ENCODE measurements at places on chromosomes 12 and 14.

DNA sequence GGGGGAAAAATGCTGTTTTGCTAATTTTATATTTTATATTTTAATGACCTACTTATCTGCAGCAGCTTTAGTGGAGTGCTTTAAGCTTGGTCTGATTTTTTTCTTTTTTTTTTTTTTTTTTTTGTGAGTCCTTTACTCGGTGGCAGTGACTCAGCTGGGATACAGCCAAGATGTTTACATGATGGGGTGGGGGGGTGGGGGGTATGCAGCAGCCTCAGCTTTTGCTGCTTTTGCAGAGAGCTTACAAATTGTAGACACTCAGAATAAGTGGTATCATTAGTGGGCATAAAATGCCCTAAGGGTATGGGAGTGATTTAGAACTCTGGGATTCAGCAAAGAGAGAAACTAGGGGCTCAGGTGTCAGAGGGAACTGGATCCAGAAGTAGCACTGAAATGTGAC is 38.2 kb upstream of the ARHGAP5 start:
- no peak for DNase-seq

DNA sequence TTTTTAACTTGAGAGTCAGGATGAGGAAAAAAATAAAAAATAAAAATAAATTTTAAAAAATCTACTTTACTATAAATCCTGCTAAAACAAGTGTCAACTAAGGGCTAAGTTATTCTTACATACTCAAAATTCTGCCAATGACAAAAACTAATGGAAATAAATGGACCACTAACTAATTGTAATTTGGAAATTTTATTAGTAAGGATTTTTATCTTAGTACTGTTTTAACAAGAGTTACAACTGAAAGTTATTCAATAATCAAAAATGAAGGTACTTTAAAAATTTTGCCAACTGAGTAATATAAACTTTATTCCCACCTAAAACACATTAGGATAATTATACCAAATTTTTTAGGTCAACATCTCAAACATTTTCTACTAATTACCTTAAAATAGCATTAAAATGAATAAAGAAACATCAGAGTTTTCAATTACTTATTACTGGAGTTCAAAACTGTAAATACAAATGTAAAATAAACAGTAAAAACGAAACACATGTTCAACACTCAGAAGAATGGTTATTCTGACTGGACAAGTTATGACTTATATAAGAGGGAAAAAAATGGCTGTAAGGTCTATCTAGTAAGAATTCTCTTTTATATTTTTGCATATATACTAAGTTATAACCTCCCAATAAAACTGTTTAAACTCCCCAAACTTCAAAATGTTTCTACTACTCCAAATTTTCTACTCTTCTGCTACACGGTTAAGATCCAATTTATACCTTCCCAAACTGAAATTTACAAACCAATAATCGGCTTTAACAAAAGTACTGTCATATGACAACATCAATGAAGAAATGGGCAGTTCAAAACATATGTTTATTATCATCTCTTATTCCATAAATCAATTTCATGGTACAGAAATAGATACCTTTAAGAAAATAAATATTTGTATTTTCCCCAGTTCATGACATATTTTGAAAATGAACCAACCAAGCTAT is 2.7 kb downstream of the HECTD1 start:
- no peak for DNase-seq

- DNase-seq, result no peak
These were observed 14.7 kb downstream of the RITA1 start for GRCh38 chr12:113200021-113200797.

GRCh38 chr14:64196814-64197411 is 97.3 kb downstream of the ESR2 start:
- peak; percentile 18 for DNase-seq

- DNase-seq, result no peak
These were observed 6.1 kb upstream of the CD9 start for GRCh38 chr12:6193853-6194815.

DNA sequence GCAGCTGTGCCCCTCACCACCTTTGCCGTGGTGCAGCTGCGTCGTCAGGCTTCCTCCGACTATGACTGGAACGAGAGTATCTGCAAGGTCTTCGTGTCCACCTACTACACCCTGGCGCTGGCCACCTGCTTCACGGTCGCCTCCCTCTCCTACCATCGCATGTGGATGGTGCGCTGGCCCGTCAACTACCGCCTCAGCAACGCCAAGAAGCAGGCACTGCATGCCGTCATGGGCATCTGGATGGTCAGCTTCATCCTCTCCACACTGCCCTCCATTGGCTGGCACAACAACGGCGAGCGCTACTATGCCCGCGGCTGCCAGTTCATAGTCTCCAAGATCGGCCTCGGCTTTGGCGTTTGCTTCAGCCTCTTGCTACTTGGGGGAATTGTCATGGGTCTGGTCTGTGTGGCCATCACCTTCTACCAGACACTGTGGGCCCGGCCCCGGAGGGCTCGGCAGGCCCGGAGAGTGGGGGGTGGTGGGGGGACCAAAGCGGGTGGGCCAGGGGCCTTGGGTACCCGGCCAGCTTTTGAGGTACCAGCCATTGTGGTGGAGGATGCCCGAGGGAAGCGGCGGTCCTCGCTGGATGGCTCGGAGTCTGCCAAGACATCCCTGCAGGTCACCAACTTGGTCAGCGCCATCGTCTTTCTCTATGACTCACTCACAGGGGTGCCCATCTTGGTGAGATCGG is 2.6 kb downstream of the GPR162 start:
- no peak for DNase-seq

DNA sequence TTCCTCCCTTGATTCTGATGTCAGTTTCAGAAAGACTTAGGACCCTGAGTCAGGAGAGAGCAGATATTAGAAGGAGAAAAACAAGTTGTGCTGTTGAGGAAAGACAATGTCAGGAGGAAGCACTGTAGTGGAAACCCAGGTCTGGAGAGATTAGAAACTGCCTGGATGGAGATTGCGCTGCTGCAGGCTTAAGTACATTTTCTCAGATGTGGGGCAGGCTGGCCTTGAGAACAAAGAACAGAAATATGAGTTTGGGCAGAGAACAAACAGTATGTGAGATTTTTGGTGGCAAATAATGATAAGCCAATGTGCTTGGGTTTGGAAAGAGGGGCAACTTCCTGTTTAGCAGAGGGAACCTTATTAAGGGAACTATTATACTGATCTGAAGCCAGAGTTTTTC is 74.3 kb upstream of the PRMT8 start:
- no peak for DNase-seq

DNA sequence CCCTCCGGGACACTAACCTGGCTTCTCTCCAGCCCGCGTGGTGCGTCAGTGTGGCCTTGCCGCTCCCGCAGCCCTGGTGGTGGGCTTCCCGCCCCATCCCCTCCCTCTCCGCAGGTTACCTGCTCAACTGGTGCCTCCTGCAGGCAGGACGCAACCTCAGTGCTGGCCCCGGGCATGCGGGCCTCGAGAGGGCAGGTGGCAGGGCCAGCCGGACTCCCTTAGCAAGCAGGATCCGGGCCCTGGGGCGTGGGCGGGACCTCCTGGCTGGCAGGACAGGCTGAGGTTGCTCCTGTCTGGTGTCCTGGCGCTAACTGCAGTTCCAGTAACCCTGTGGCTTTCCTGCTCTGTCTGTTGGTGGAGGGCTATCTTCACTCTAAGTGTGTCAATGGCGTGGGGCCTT is 8.6 kb upstream of the ADSS1 start:
- no peak for DNase-seq

DNA sequence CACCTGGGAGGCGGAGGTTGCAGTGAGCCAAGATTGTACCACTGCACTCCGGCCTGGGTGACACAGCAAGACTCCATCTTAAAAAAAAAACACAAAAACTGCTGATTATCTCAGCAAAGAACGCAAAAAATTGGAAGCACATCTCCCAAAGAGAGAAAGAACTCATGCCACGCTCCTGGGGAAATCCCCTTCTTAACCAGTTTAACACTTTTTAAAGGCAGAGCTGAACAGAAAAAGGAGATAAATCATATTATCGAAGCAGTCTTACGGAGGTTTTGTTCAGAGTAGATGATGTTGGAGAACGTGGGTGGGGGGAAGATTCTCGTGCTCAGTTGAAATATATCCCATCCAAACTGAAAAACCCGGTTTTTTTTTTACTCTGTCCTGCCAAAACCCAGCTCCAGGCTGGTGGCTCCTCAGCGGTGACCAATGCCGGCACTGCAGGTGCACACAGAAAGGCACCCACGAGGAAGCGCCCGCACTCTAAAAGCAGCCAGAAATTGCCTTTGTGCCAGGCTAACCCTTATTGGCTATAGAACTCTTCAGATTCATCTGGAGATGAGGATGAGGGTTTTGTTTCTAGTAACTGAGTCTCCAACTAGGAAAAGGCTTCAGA is 100.2 kb upstream of the PARP11 start:
- DNase-seq, result no peak

DNA sequence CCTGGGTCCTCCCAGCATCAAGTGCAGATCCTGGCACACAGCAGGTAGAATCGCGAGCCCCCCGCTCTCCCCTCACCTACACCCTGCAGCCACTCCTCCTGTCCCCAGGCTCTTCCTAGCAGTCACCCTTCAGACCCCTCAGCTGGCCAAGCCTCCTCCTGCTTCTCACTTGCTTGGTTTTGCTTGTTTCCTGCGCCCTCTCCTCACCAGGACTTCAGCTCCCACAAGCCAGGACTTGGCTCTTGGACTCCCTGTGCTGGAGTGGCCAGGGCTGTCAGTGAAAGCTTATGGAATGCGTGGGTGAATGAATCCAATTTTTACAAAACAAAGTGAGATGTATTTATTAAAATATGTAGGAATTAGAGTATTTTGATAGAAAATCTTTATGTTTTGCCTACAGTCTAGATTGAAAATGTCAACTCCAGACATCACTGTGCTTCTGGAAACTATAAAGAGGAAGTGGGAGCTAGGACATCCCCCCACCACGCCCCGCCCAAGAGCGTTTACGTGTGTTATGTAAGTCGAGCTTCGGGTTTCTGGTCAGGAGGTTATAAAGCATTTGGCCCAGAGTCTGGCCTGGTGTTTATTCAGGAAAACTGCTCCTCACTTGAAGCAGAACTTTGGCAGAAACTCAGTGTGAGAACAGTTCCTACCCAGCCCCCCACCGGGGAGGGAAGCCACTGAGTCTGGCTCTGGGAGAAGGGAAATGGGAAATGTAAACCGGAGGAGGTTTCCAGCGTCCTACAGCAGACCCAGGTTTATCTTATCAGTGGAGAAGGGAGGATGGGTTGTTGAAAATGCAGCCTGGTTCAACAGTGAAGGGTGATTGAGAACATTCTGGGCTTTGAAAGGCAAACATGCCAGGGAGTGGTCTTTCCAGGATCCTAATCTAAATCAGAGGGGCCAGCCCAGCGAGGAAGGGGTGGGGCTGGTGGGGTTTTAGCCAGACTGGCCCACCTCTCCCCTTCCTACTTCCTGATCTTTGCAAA is 8.8 kb downstream of the ALDH2 start:
- no peak for DNase-seq

- DNase-seq, result peak; percentile 44
These were observed 840 bp downstream of the PNP start for GRCh38 chr14:20469890-20470602.

DNA sequence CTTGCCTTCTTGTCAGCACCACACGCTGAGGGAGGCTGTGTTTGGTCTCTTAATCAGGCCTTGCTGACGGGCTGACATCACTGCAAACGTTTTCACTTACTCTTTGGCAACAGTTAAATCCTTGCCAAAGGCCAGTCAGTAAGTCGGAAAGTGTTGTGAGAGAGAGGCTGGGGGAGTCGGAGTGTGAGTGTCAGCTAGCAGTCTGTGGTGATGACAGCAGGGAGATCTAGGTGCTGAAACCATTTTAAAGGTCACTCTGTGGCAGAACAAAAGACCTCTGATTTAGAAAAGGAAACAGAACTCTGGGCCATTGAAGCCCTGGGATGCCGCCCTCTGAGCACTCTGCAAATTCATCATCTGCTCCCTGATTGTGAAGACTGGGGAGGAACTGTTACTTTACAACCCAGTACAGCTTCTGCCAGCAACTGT is 143.5 kb downstream of the PAX9 start:
- no peak for DNase-seq

DNA sequence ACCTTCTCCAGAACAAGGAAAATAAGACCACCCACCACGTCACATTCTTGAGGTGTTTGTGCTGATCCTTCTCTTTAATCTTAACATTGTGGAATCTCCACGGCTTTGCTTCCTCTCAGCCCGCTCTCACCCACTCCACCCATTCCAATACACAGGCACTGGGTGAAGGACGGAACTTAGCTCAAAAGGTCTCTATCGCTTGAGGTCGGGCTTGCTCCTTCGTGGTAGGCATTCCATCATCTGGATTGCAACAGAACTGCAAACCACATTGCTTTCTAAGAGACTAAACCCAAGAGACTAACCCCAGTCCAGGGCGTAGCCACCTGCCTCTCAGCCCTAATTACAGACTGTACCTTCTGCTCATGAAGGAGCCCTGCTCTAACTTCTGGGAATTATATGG is 24.0 kb upstream of the MDM2 start:
- no peak for DNase-seq

DNA sequence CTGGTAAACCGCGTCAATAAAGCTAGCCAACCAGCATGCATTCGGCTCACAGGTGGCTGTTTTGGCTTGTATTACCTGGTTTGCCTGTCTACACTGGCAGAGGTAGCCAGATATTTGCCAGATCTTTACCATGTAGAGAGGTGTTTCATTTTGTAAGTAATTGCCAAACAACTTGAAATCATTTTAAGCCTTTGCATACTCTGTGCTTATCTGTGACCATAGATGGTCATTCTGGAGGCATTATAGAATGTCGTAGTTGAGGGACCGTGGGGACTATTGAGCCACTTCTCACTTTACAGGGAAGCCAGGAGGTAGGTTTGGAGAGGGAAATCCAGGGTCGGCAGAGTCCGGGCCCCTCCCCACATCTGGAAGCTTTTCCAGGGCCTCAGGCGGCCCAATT is 5.9 kb downstream of the ADGRD1 start:
- no peak for DNase-seq

DNA sequence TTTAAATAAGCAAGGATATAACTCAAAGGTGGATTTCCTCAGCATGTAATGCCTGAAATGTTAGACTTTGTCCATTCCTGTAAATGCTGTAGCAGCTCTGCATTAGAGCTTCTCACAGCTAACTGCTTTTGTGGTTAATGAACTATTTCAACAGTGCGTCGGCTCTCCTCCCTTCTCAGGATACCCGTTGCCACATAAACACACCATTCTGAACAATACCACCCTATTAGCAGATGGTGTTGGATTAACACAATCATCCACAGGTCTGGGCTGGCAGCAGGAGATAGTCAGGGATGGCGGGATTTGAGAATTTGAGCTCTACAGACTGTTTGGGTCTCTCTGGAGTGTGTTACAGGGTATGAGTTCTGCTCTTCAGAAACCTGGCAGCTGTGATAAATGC is 33.5 kb upstream of the C12orf42 start:
- no peak for DNase-seq

- no peak for DNase-seq
These were observed 279.9 kb downstream of the FBXL14 start for GRCh38 chr12:1314523-1314922.
